ENCODE measurements at places on chromosomes 2 and 18.

DNA sequence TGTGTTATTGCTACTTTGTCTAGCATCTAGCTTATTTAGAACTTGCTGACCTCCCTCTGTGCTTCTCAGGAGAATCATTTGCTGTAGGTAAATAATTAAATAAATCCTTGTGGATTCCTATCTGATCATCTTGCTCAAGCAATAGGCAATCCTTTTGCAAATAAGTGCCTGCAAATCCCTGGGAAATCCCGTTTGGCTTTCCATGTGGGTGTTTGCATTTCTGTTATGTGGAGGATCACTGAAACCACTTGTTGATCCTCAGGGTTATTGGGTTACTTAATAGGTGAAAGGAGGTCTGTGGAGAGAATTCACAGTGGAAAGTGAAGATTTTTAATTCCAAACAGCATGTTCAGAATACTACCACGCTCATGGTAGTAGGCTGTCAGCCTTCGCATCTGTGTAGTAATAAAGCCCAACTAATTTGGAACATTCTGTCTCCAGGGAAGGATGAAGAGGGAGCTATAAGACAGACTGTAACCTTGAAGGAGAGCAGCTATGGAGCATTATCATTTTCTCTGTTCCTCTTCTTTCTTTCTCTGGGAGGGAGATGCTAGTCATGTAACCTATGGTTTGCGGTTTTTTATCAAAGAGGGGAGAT is 72.5 kb downstream of the GULP1 start:
- DNase-seq, result no peak

GRCh38 chr2:238296638-238297457 is 8.4 kb upstream of the PER2 start:
- DNase-seq, result no peak

- DNase-seq, result no peak
Measured at GRCh38 chr2:233473878-233474277, 92.7 kb downstream of the USP40 start.

GRCh38 chr2:39281391-39281790 is 37.6 kb upstream of the CDKL4 start:
- no peak for DNase-seq

GRCh38 chr2:189662669-189663226 is 1.5 kb downstream of the ASNSD1 start:
- DNase-seq, result no peak

- DNase-seq, result no peak
Measured at GRCh38 chr2:218761795-218762194, 20.2 kb upstream of the CYP27A1 start.

- DNase-seq, result no peak
Measured at GRCh38 chr2:20224716-20225293, at the start of gene SDC1. Gene SDC1, minus strand, starts transcription at chr2:20225130. Its CDS starts 263 bp downstream, at chr2:20224867.

DNA sequence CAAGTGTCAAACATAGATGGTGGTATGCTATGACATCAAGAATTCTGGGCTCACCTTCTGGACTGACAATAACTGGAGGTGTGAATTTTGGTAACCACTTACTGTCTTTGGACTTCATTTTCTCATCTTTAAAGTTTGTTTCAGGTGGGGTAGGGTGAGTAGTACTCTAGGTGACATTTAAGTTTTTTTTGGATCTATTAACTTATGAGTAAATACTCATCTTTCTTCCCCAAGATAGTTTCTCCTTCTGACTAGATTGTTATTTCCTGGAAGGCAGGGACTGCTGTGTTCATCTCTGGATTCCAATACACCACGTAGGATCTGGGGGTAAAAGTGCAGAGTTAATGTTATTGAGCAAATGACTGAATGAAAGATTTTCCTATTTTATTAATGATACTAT is 55.9 kb downstream of the ICOS start:
- no peak for DNase-seq
